ENCODE measurements at places on chromosomes 2 and 18.

GRCh38 chr2:215241791-215242305 lies 70.0 kb upstream of the ATIC start:
- ATAC-seq: no peak

DNA sequence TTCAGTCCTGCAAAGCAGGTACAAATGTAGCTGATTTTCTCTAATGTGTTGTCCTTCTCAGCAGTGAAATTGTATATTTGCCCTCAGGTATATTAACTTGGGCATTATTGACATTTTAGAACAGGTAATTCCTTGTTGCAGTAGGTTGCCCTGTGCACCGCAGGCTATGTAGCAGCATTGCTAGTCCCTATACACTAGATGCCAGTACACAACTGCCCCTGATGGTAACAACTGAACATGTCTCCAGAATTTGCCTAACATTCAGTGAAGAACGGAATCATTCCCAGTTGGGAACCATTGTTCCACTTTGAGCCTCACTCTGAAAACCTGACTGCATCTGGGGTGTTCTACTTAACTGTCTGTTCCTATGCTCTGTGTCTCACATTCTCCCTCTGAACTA lies 23.1 kb upstream of the TFPI start:
- no peak for ATAC-seq

DNA sequence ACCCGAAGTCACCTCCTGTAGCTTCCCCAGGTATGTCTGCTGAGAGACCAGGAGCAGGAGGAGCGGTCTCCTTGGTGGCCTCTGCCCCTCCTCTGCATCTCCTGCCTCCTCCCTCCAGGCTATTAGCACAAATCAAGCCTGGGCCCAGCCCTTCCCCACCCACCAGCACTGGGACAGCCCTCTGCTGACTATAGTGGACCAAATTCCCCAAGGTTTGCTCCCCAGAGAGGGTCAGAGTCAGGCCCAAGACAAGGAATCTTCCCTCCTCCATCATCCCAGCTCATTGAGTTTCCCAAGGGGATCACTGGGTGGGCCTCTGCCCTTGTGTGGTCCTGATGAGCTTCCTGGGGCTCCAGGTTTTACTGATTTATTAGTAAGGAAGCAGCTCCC lies 62.1 kb downstream of the EMILIN2 start:
- ATAC-seq: peak; percentile 45

- peak; percentile 76 for ATAC-seq
Observed at GRCh38 chr2:106885971-106886915, at the start of gene ST6GAL2. ST6GAL2 (minus strand) TSS chr2:106886167; CDS start chr2:106843977, 42,190 bp downstream.

GRCh38 chr2:160035125-160035524 lies 27.3 kb downstream of the PLA2R1 start:
- no peak for ATAC-seq

- ATAC-seq: peak; percentile 29
Observed at GRCh38 chr2:236745420-236746210, 176.0 kb downstream of the ACKR3 start.

GRCh38 chr2:134194519-134194918 lies 59.4 kb upstream of the MGAT5 start:
- ATAC-seq: no peak

DNA sequence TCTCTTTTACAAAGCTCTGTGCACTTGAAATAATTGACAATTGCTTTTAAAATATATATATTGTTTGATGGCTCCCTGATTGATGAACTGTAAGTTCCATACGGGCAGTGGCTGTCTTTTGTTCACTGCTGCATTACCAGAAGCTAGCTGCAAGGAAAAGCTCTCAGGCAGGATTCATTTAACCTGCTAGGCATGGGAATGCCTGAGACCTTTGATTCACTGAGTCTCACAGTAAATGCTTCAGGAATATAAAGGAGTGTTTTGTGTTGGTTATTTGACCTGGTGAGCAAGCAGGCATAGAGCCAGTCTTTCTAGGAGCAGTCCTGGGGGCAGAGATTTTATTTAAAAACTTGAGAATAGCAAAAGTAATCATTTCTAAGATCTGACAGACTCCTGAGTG lies 193.2 kb upstream of the ITGA4 start:
- ATAC-seq: no peak

DNA sequence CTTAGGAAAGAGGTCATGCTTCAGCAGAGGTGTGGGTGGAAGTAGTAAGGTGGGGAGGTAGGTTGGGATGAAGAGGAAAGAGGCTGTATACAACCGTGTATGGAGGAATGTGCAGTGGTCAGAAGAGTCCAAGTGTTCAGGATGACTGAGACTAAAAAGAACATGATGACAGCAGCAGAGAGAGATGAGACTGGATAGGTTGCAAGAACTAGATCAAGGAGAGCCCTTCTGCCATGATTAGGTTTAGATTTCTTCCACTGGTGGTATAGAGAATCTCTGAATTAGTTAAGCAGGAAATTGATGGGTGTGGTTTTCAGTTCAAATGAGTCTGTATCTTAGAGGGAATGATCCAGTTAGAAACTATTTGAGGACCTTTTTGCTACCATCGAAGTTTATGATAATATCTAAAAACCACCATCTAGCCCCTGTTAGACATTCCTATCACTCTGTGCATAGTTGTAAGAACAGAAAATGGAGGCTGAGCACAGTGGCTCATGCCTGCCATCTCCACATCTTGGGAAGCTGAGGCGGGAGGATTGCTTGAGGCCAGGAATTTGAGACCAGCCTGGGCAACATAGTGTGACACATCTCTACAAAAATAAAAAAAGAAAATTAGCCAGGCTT lies 221.0 kb downstream of the LTBP1 start:
- no peak for ATAC-seq

DNA sequence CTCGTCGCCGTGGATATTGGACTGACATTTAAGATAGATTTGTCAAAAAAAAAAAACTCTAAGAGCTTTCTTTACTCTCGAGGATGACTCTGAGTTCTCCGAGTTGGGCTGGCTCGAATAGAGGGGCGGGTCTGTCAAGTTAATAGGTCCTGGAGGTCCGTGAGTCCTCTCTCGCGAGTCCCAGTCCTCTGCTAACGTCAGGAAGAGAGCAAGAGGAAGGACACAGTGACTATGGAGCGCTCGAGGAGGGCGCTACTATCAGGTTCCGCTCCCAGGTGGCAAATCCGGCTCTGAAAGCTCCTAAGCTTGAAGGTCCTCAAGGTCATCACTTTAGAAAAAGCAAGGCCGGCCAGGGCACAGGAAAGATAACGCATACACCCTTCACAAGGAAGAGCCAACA lies 404 bp upstream of the AKAIN1 start:
- no peak for ATAC-seq

DNA sequence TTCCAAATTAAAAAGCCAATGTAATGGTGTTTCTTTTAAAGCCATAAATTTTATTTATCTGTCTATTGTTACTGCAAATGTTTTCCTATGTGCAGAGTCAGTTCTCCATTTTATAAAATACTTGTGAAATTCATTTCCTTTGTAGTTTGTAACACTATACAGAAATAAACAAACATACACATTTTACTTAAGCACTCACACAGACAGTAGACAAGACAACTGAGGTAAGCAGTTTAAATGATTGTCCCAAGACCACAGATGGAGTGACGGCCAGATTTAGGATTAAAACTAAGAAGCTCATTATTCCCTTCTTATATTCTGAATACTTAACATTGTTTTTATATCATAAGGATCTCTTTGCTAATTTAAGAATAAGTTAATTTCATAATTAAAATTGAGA lies 100.9 kb downstream of the BAZ2B start:
- no peak for ATAC-seq

DNA sequence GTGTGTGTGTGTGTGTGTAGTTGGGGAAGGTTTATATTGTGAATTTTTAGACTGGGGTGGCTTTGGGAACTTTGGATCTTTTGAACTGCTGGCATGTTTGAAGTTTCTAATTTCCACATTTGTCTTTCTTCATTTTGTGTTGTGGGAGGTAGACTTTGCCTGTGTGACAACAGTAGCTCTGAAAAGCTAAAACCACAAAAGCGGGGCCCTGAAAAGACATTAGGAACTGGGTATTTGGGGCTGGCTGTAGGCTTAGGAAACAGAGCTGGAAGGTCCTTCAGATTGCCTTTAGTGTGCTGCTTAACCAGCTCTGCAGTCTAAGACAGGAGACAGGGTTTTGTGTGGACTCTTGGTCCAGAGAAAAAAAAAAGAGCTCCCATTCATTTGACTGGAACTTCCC lies 27.2 kb upstream of the DOCK10 start:
- no peak for ATAC-seq

DNA sequence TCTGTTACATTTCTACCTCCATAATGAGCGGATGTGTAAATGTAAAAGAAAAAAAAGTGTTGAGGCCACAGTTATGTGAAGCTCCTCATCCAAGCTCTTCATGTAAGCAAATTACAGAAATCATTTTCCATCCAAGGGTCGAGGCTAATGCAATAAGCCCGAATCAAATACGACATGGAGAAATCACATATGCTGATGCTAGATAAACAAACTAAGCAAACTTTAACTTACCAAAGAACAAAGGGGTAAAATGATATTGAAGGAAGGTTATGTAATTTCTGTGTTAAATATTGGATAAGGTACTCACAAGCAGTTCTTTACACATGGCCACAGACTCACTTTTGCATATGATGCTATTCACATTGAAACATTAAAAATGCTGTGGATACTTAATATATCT lies 310.2 kb upstream of the ID2 start:
- no peak for ATAC-seq

DNA sequence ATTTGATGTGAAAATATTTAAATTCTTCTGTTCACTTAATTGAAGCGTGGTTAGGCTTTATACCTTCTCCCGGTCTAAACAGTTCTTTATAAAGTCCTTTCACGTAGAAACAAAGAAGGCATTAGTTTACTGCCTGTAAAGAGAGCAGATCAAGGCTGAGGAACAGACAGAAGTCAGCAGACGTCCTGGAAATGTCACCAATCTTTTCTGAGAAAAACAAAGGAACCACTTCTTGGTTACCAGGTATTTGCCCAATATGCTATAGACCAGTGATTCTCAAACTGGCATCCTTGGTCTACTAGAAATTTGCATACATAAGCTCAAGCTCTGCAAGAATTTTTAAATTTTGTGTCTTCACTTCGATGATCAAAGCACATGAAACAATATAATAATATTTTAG lies 89.2 kb upstream of the STK17B start:
- ATAC-seq: no peak

All from motor neuron (in vitro differentiated cells).